ENCODE measurements at places on chromosomes 13 and 19. TPM values are rescaled to one million over a fixed set of nuclear protein-coding genes. Genes with fewer than 3 reads are reported as not detected.

SLC1A6 gene
- not detected for total RNA-seq

USHBP1 gene
- total RNA-seq, result 0.42 TPM

NPAS1 gene
- 1.3 TPM for total RNA-seq

CYSLTR2 gene
- total RNA-seq, result 0.11 TPM

GDF15 gene
- not detected for total RNA-seq

SERPINE3 gene
- total RNA-seq, result not detected

SPACA4 gene
- not detected for total RNA-seq

SEMA6B gene
- total RNA-seq, result 0.37 TPM

GPR180 gene
- 5.1 TPM for total RNA-seq

CFAP97D2 gene
- not detected for total RNA-seq

VSTM2B gene
- total RNA-seq, result not detected

B3GNT3 gene
- not detected for total RNA-seq

ENOX1 gene
- total RNA-seq, result not detected

MEF2B gene
- 11.7 TPM for total RNA-seq

KLK12 gene
- not detected for total RNA-seq

ADPRHL1 gene
- 0.84 TPM for total RNA-seq

CAPN12 gene
- total RNA-seq, result 14.9 TPM

CACNA1A gene
- total RNA-seq, result 1.5 TPM

OVOL3 gene
- not detected for total RNA-seq

Measured in activated B cell treated with CpG ODN at 0.5 μM for 24 hours (primary cell).